ENCODE measurements at places on chromosomes 2 and 18.

DNA sequence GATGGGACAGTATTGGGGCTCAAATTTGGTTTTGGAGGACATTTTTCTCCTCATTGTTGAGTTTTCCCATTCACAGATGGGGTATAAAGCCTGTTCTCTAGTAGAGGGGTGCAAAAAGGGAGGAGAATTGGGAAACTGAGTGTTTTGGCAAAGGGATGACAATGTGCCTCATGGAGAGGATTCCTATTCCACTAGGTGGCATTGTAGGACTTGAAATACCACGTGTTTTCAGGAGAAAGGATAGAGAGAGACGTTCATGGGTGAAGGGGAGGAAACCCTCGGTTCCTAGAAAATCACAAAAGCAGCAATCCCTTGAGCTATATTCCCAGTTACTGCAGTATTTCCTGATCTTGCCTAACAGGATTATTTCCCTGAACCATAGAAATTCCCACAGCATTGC, 113.7 kb upstream of the SRD5A2 start:
- DNase-seq, result no peak

DNA sequence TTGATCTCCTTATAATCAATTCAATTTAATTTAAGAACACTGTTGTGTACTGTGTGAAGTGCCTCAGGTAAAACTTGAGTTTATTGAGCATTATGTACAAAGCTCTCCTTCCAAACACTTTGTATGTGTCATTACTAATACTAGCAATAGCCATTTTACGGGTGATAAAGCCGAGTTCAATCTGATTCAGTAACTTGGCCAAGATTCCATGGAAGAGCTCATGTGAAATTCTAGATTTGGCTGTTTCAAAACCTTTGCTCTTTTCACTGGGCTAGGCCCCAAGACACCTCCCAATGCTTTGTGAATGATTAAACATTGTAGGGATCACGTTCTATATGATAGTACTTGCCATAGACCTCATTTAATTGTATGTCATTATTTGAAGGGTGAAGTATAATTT, 8.9 kb upstream of the NFE2L2 start:
- DNase-seq, result no peak

DNA sequence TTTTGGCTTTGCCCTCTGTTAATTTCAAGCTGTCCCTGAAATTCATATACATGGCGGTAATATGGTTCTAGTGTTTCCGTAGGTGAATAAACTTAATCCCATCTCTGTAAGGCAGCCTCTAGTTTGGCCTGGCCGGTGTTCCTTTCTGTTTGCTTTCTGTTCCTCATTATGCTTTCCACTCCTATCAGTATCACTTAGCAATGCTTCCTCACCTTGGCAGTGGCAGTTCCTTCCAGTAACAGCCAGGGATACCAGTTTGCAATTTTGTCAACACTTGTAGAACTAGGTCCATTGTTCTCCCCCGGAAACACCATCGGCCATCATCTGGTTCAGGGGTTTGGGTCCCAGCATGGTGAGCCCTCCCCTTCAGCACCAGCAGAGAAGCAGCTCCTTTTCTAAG, 18.2 kb upstream of the TNP1 start:
- no peak for DNase-seq

- no peak for DNase-seq
Measured at GRCh38 chr2:176650838-176651555, 381.8 kb downstream of the MTX2 start.

DNA sequence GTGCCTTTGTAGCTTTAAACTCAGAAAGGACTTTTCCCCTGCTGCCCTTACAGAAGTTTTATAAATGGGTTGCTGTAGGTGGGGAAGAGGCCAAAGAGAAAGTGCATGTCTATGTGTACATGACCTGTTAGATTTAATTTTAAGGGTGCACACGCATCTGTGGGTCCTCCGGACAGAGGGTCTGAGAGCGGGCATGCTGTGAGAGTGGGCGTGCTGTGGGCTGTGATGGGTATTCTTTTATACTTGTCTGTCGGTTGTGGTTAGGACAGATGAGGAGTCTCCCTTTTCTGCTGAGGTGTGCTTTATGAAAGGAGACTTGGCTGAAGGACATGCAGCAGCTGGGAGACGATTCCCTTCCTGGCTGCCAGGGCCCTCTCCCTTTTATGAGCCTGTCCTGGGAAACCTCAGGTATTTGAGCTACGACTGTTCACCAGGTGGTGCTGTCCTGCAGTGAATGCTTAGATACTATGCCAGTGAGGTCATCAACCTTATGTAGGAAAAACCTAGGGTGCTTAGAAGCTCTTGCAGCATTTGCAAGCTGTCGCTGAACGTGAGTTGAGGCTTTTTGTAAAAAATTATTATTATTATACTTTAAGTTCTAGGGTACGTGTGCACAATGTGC, 67.5 kb downstream of the TANC1 start:
- DNase-seq, result no peak

DNA sequence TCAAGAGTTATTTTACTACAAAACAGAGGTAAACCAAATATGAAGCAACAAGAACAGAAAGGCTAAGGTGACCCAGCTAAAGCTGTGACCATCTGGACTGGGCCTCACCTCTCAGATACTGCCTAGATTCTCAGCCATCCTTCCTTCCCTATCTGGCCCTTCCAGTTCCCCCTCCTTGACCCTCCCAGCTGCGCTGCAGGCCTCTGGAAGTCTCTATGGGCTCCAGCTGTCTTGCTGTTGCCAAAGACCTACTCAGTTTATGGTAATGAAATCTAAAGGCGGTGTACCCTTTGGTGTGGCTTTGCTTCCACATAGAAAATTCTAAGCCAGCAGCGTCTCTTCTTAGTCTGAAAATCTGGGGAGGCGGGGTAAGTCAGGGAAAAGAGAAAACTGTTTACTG, 55.7 kb downstream of the ARHGEF33 start:
- DNase-seq, result no peak
